Muscle of back (tissue), 13 donors: ENCODE measurements at places on chromosomes 6 and 20. TPM values are rescaled to one million over a fixed set of nuclear protein-coding genes. Genes with fewer than 3 reads are reported as not detected.

HLA-G gene
- polyA plus RNA-seq = 6.4 TPM

GRCh38 chr20:9508240-9508661 is 6.1 kb upstream of the LAMP5 start:
- DNase-seq = no peak

MICB gene
- polyA plus RNA-seq = 1.1 TPM

DOK5 gene
- 23.5 TPM for polyA plus RNA-seq

GRCh38 chr6:83815631-83816272 is 37.4 kb upstream of the RIPPLY2 start:
- DNase-seq = no peak

DNA sequence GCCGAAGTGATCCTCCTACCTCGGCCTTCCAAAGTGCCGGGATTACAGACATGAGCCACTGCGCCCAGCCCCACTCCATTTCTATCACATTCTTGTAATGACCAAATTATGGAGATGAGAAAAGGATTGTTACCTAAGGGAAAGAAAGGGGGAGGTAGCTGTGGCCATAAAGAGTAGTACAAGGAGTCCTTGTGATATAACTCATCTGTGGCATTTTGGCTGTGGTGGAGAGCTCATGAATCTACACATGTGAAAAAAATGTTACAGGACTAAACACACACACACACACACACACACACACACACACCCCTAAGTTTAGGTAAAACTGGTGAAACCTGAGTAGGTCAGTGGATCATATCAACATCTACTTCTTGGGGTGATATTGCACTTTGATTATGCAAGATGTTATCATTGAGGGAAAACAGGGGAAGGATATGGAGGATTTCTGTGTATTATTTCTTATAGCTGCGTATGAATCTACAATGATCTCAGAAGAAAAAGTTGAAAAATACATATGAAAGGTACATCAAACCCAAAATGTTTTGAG is 251.5 kb downstream of the TSHZ2 start:
- no peak for DNase-seq

- DNase-seq = no peak
These were observed 8.3 kb upstream of the PRND start for GRCh38 chr20:4713401-4713800.

KCNS1 gene
- 0.07 TPM for polyA plus RNA-seq

GRCh38 chr6:9710574-9710973 is 704.3 kb downstream of the TFAP2A start:
- DNase-seq = no peak

DNA sequence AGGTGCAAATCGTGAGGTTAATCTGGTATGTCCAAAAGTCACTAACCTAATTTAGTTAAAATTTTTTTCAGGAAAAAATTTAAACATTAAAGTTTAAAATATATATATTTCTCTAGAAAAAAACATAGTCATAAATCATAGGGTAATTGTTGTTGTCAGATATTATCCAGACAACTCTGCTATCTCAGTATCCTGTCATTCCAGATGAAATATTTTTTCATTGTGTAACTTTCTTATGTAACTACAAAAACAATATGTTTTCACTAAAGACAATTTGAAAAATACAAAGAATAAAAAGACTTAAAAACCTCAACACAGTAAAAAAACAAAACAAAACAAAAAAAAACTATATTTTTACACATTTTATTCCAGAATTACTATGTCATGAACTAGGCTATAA is 57.6 kb downstream of the TENT5A start:
- DNase-seq = no peak

GRCh38 chr6:168232989-168233874 is 86.3 kb downstream of the DACT2 start:
- no peak for DNase-seq

SAMD10 gene
- 2.7 TPM for polyA plus RNA-seq

GGT7 gene
- 10.8 TPM for polyA plus RNA-seq

- no peak for DNase-seq
These were observed 124.0 kb upstream of the ECI2 start for GRCh38 chr6:4259391-4259790.

GRCh38 chr6:125274935-125275334 is 26.8 kb downstream of the HDDC2 start:
- no peak for DNase-seq

DNA sequence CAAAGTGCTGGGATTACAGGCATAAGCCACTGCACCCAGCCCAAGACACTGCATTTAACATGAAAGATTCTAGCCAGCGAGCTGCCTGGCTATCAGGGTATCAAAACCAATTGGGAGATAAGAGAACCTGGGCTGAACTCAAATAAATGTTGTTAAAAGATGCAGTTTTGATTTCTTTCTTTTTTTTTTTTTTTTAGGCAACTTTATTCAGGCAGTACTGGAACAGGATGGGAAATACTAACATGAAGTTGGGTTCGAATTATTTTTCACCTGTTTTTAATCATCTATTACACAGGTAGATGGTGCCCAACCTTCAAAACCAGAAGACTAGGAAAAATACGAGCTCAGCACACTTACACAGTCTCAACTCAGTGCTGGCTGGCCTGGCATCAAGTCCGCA is 63.7 kb downstream of the TRERF1 start:
- no peak for DNase-seq

DNA sequence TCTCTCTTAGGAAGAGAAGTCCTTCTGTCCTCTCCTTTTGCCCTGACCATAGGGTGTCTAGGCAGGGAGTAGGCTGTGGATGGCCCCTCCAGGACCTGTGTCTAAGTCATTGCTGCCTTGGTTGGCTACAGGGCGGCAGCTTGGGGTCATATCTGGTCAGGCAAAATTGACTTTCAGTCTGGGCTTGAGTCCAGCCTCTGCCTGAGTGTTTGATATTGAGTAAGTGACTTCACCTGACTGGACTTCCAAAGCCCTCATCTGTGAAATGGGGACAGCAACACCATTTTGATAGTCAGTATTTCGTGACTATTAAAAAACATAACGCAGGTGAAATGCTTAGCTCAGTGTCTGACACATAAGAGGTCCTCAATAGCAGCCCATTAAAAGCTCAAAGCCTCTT is 4.6 kb downstream of the TGM3 start:
- no peak for DNase-seq

ANKRD66 gene
- 1.6 TPM for polyA plus RNA-seq

CFB gene
- 2.6 TPM for polyA plus RNA-seq

DNA sequence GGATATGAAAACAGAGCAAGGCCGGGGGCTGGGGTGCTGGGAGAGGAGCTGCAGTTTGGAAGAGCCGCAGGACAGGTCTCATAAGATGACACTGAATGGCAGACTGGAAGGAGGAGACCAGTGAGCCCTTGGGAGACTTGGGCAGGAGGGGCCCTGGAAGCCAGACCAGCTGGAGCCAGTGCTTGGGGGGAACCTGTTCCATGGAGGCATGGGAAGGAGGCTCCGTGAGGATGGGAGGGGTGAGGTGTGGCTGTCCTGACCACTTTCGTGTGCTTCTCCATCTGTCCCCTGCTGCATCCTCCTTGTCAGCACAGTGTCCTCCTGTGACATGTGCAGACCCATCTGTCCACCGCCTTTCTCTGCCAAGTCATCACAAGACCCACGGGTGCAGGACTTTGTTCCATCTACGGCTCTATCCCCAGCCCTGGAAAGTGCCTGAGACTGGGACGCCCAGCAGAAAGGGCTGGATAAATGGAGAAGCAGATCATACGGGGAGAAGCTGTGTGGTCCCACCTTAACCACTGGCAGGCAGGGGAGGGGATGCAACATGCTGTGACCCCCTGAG is 84.8 kb upstream of the MPC1 start:
- no peak for DNase-seq

MEI4 gene
- 0.08 TPM for polyA plus RNA-seq
